ENCODE measurements at places on chromosomes 1 and 21.

DNA sequence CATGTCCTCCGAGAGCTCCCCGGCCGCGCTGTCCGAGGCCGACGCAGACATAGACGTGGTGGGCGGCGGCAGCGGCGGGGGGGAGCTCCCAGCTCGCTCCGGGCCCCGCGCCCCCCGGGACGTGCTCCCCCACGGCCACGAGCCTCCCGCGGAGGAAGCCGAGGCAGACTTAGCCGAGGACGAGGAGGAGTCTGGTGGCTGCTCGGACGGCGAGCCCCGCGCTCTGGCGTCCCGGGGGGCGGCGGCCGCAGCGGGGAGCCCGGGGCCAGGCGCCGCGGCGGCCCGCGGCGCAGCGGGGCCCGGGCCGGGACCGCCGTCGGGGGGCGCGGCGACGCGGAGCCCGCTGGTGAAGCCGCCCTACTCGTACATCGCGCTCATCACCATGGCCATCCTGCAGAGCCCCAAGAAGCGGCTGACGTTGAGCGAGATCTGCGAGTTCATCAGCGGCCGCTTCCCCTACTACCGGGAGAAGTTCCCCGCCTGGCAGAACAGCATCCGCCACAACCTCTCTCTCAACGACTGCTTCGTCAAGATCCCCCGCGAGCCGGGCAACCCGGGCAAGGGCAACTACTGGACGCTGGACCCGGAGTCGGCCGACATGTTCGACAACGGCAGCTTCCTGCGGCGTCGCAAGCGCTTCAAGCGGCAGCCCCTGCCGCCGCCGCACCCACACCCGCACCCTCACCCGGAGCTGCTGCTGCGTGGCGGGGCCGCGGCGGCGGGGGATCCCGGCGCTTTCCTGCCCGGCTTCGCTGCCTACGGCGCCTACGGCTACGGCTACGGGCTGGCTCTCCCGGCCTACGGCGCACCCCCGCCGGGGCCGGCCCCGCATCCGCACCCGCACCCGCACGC is 547 bp downstream of the FOXD2 start:
- peak; percentile 36 for DNase-seq

DNA sequence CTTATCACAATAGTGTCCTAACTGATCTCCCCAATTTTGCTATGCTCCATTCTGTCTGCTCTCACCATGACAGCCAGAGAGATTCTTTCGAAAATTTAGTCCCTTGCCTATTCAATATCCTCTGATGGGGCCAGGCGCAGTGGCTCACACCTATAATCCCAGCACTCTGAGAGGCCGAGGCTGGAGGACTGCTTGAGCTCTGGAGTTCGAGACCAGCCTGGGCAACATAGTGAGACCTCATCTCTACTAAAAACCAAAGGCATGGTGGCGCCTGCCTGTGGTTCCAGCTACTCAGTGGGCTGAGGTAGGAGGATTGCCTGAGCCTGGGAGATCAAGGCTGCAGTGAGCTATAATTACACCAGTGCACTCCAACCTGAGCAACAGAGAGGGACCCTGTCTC is 16.1 kb upstream of the PDZK1IP1 start:
- DNase-seq = no peak

DNA sequence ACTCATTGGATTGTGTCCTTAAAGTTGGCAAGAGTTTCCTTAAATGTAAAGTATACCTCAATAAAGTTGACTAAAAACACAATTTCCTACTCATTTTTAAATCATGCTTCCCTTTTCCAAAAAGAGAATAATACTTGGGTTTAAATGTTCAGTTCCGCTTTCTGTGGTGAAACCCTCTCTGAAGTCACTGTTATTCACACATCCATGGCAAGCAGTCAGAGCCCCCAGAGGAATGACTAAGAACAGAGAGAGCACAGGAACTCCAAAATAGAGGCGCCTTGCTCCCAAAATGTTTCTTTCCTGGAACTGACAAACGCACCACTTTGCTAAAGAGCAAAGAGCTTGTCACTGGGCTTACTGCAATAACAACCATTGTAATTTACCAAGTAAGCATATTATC is 142.5 kb downstream of the TIAM1 start:
- no peak for DNase-seq

- DNase-seq = no peak
These were observed 993 bp upstream of the DSCAM start for GRCh38 chr21:40847951-40848350.

GRCh38 chr1:88736633-88737248 is 52.7 kb downstream of the PKN2 start:
- DNase-seq = peak; percentile 69
